ENCODE measurements at places on chromosomes 2 and 18.

DNA sequence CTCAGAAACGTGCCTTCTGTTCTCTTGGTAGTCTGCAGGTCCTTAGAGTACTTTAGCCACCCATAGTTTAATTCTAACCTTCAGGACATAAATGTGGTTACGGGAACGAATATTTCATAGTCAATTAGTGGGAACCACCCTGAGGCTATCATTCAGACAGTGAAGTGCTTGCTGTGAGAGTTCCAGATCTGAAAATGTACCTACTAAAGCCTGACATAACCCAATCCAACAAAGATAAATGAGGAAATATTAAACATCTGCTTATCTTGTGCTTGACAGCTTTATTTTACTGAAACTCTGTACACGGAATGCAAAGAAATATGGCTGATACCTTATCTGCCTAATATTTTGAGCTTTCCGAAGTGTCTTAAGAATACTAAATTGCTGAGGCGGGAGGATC lies 43.0 kb downstream of the RAB27B start:
- no peak for DNase-seq

DNA sequence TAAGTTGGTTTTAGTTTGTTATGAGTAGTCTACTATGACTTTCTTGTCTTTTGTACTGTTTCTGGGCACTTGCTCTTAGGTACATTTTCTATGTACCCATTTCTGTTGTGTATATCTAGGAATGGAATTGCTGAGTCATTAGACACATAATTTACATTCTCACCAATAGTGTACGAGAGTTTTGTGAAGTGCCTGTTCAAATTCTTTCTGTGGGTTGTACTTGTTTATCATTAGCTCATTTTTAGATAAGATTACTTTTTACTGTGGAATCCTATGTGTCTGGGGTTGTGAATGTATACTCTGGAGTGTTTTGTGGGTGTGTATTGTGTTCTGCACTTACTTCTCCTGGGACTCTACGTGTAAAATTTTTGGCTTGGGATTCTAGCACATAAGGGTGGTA lies 36.6 kb upstream of the CD28 start:
- DNase-seq: no peak

- no peak for DNase-seq
Observed at GRCh38 chr2:75569546-75569945, 8.8 kb upstream of the EVA1A start.

DNA sequence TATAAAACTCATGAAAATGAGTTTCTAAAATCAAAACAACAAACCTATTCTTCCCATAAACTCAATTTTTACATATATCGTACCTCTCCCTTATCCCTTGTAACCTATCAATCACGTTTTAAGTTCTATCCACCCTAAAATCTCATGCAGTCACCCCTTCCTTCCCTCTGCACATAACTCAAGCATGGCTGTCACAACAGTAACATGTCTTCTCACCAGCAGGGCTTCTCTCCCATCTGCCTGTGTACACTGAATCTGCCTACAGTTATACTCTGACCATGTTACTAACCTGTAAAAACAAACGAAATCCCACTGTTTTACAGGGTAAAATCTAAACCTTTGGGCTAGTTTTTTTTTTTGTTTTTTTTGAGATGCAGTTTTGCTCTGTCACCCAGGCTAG lies 68.2 kb downstream of the MAP4K3 start:
- no peak for DNase-seq

- no peak for DNase-seq
Observed at GRCh38 chr2:168522446-168522845, 66.4 kb downstream of the CERS6 start.

- no peak for DNase-seq
Observed at GRCh38 chr18:61323951-61324350, 9.3 kb upstream of the CDH20 start.

Measured in activated CD8-positive, alpha-beta T cell treated with anti-CD3 and anti-CD28 coated beads, Interleukin-2, amount 10 ng/mL, durations not matched to agents 7 days and 5 days (primary cell).